ENCODE measurements at places on chromosomes 1 and 21.
A peak's percentile ranks its signal among the peaks of the same experiment; 100 is the strongest.

DNA sequence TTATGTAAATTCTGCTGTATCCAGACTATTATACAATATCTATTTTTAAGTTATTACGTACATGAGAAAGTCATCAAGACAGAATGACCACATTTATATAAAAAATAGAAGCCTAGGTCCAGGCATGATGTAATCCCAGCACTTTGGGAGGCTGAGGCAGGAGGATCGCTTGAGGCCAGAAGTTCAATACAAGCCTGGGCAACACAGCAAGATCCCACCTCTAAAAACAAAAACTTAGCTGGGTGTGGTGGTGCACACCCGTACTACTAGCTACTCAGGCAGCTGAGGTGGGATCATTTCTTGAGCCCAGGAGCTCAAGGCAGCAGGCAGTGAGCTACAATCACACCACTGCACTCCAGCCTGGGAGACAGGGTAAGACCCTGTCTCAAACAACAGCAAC is 58.9 kb downstream of the NVL start:
- DNase-seq, result no peak

- no peak for DNase-seq
Observed at GRCh38 chr1:194056169-194056568, 869.8 kb upstream of the B3GALT2 start.

- DNase-seq, result no peak
Observed at GRCh38 chr1:24465638-24466037, 37.0 kb upstream of the RCAN3 start.

- DNase-seq, result no peak
Observed at GRCh38 chr1:161737625-161738024, 12.0 kb upstream of the DUSP12 start.

GRCh38 chr1:86515597-86515996 is 31.3 kb upstream of the CLCA4 start:
- DNase-seq, result no peak

- no peak for DNase-seq
Observed at GRCh38 chr1:25809283-25809926, 9.4 kb downstream of the SELENON start.

DNA sequence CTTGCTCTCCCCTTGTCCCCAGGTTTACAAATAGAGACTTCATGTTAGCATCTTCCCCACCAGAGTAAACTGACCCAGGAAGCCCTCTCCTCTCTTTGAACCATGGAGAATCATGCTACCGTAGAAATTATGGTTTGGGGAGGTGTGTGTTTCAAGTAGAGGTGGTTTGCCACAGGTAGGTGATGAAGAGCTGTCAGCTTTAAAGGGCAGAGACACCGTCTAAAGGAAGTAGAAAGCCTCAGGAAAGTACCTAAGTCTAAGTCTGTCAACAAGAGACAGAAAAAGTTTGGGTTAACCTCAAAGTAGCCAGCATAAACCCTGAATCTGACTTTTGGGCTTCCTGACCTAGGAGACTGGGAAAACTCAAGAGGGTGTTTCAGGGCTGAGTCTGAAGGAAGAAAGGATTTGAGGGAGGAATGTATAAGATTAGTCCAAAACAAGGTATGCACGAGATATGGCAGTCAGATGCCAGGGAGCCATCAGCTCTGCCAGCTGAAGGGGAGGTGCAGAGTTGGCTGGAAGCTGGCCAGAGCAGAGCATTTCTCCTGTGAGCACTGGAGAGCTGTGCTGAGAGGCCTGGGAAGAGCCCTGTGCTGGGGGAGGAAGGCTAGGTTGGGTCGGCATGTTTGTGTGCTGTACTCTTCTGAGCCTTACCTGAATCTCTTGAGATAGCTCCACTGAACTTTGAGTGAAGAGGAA is 14.3 kb downstream of the ADAMTSL4 start:
- DNase-seq, result no peak

DNA sequence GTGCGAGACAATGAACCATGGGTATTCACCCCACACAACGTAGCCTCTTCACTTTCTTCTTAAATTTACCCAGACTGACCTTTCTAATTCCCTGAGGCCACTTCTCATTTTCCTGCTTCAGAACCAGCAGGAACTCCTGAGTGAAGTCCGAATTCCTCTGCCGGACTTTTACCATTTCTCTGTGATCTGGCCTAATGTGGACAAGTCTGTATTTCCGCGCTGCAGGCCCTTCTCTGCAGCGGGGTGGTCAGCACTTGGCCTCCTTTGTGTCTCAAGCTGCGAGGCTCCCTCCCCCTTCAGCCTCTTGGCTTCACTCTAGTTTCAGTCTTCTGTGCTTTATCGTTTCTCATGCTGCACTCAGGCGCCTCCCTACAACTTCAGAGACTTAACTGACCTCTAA is 9.4 kb upstream of the CTBS start:
- DNase-seq, result no peak

- no peak for DNase-seq
Observed at GRCh38 chr1:184425449-184426277, 38.8 kb downstream of the C1orf21 start.

DNA sequence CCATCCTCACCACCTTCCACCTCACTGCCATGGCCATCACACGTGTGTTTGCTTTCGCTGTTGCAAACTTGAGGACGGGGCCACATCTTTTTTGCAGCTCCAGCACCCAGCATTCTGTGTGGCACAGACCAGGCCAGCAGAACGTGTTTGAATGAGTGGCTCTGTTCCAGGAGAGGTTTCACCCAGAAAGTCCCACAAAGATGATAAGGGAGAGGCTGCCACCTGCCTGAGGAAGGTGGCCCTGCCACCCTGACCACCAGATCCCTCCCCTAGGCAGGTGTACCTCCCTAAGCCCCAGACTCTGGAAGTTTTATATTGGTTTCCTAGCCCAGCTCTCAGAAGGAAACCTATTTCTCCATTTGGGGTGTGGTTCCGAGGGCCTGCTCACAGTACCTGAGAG is 252.1 kb downstream of the KAZN start:
- DNase-seq, result no peak

- DNase-seq, result no peak
Observed at GRCh38 chr1:8267307-8267706, 50.6 kb upstream of the SLC45A1 start.

DNA sequence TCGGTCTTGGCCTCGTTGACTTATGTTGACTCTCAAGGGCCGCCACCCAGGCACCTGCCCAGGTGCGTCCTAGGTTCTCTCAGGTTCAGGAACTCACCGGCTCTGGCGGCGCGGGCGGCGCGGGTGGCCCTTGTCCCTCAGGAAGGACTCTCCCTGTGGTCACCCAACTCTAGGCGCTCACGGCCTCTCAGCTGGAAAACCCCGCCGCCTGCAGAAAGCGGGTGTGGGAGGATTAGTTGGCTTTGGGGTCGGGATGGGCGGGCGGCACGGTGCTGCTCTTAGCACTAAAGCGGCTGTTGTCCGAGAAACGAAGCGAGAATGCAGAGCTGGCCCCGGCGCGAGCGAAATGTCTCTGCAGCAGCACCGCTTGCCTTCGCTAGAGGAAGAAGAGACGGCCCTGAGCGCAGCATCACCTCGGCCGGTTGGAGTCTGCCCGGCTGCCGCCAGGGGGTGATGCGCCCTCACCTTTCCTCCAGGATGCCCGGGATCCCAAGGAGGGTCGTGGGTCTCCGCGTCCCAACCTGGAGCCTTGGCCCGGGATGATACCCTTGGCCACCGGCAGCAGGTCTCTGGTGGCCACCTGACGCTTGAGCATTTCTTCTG is 8.1 kb upstream of the TADA1 start:
- peak; percentile 59 for DNase-seq

- no peak for DNase-seq
Observed at GRCh38 chr21:41632748-41633475, 125.0 kb upstream of the TMPRSS2 start.

- DNase-seq, result no peak
Observed at GRCh38 chr21:43332861-43333297, 94.1 kb downstream of the SIK1 start.
